ENCODE measurements at places on chromosomes 1 and 21.

GRCh38 chr1:177315261-177315660 is 144.5 kb downstream of the BRINP2 start:
- DNase-seq = no peak

DNA sequence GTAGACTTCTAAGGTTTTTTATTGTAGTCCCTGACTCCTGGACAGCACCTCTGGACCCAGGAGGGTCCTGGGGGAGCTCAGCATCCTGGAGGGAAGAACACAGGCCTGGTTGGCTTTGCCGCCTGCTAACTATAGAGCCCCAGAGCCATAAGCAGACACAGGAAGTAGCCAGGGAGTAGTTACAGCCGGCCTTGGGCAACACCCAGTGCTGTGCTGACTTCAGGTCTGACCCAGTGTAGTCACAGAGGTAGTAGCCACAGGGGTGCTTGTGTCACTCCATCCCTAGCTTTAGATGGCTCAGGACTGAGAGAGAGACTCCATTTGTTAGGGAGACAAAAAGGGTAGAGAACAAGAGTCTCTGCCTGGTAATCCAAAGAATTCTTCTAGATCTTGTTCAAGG is 21.9 kb downstream of the MCOLN2 start:
- DNase-seq = no peak

GRCh38 chr1:116763787-116764465 is 9.7 kb downstream of the CD2 start:
- no peak for DNase-seq

- no peak for DNase-seq
Observed at GRCh38 chr1:151356696-151357095, 9.6 kb upstream of the RFX5 start.

DNA sequence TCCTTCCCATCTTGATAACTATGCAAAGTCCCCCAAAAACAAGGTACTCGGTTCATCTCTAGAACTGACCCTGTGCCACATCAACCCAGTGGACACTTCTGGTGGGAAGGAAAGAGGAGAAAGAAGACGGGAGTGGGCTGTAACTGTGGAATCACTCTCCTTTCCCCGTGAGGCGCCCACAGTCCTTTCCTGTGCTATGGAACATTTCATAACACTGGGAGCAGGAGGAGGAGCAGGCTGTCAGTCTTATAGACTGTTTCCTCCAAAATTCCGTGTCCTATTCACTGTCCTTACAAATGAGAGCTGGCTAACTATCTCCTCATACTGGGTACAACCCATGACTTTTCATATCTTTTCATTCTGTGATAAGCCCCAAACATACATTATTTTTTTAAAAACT is 40.7 kb downstream of the PLEKHA6 start:
- DNase-seq = no peak

DNA sequence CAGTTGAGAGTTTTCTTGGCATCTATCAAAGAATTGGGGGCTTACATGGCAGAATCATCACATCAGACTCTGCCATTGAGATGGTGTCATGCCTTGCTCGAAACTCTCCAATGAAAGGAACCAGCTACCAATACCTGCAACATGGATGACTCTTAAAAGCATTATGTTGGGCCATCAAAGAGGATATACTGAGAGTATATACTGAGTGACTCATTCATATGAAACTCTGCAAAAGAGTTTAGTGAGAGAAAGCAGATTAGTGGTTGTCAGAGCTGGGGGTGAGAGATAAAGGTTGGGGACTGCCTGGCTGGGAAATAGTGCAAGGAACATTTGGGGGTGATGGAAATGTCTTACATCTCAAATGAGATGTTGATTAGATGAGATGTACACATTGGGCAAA is 14.7 kb upstream of the HMGB4 start:
- DNase-seq = no peak

DNA sequence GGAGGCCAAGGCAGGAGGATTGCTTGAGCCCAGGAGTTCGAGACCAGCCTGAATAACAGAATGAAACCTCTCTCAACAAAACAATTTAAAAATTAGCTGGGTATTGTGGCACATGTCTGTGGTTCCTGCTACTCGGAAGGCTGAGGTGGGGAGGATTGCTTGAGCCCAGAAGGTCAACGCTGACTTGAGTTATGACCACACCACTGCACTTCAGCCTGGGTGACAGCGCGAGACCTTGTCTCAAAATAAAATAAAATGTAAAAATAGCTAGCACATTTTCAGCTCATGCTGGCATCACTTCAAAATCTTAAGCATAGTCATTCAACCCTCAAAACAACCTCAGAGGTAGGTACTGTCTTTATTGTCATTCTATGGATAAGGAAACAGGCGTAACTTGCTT is 6.4 kb downstream of the JAK1 start:
- no peak for DNase-seq

GRCh38 chr1:158043232-158043631 is 49.8 kb downstream of the KIRREL1 start:
- DNase-seq = no peak

Measured in HFFc6 (cell line).